Caki2 (cell line): ENCODE measurements at places on chromosomes 16 and 17.

GRCh38 chr16:23182206-23182678 lies 303 bp upstream of the SCNN1G start:
- peak; percentile 57 for DNase-seq

GRCh38 chr17:35022536-35023063 lies 40.9 kb downstream of the RFFL start:
- peak; percentile 89 for DNase-seq

- peak; percentile 28 for DNase-seq
These were observed 198.0 kb upstream of the MPHOSPH6 start for GRCh38 chr16:82368041-82368440.

- DNase-seq: peak; percentile 61
These were observed 80.9 kb upstream of the CREBBP start for GRCh38 chr16:3961449-3961849.

- DNase-seq: no peak
These were observed 142.8 kb downstream of the WWOX start for GRCh38 chr16:78242239-78242630.

DNA sequence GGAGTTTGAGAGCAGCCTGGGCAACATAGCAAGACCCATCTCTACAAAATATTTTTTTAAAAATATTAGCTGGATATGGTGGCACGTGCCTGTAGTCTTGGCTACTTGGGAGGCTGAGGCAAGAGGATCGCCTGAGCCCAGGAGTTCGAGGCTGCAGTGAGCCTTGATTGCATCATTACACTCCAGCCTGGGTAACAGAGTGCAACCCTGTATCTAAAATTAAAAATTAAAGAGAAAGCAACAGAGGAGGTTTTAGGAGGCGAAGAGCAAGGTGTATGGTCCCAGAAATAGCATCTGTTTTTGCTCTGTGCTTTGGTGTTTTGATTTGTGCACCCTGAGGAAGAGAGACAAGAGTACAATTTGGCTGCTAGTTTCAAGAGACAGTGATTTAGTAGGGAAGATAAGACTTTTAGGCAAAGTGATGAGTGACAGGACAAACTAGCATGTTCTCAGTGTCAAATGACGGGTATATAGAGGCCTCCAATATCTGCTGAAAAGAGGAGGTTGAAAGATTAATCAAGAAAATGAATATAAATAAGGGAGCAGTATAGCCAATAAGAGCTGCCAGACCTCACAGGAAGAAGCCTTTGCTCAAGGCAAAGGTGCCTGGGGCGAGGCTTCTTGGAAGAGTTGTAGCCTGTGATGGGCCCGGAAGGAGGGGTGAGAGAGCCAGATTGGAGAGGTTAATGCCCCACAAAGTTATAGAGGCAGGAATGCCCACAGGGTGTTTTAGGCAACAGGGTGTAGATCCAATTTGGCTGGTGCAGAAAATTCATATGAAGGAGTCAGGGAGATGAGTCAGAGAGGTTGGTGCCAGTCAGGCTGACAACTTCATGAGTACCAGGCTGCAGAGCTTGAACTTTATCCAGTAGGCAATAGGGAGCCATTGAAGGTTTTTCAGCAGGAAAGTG lies 11.4 kb downstream of the HLF start:
- no peak for DNase-seq

DNA sequence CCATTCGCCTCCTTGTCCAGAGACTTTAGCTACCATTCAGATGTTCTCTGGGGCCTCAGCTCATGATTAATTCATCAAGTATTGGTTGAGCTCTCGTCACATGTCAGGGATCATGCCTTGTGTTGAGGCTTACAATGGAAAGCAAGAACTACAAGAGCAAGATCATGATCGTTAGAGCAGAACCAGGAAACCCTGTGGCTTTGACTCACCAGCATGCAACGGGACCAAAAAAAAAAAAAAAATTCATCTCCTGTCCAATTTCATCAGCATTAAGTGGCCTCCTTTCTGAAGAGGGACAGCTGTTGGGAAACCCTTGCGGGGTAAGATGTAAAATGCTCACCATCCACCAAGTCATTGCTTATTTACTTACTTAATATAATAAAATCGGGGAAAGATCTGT lies 12.1 kb upstream of the USP10 start:
- peak; percentile 92 for DNase-seq

- DNase-seq: no peak
These were observed 388.5 kb downstream of the CNTNAP4 start for GRCh38 chr16:76665571-76666275.

DNA sequence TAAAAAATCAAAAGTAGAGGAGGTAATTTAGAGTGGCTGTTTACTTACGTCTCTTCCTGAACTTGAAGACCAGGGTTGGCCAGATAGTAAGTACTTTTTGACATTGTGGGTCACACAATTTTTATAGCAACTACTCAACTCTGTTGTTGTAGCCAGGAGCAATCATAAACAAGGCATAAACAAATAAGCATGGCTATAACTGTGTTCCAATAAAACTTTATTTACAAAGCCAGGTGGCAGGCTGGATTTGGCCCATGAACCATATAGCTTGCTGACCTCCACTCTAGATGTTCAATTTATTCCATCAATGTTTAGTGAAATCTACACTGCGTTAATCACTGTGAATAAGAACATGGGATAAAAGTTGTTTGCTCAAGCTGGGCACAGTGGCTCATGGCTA lies 500.4 kb upstream of the ERCC4 start:
- DNase-seq: no peak

DNA sequence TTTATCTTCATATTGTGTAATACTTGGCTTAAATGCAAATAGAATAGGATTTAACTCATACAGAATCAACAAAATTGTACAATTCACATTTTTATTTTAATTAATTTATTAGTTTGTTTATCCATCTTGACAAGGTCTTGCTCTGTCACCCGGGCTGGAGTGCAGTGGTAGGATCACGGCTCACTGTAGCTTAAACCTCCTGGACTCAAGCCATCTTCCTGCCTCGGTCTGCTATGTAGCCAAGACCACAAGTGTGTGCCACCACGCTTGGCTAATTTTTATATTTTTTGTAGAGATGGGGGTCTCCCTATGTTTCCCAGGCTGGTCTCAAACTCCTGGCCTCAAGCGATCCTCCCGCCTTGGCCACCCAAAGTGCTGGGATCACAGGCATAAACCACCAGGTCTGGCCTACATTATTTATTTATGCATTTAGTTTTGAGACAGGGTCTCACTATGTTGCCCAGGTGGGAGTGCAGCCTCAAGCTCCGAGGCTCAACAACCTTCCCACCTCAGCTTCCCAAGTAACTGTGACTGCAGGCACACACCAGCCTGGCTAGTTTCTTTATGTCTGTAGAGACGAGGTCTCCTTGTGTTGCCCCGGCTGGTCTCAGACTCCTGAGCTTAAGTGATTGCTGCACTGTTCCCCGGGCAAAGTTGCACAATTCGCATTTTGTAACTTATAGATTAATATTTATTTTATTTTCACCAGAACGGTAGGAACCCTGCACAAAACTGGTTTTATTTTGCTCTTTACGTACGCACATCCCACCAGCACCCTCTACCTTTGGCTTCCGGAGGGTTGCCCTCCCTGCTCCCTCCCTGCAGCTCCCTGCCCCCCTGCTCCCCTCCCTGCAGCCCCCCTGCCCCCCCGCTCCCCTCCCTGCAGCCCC lies 4.9 kb downstream of the DPEP1 start:
- no peak for DNase-seq

- DNase-seq: no peak
These were observed 2.9 kb downstream of the KRT28 start for GRCh38 chr17:40796846-40797245.

DNA sequence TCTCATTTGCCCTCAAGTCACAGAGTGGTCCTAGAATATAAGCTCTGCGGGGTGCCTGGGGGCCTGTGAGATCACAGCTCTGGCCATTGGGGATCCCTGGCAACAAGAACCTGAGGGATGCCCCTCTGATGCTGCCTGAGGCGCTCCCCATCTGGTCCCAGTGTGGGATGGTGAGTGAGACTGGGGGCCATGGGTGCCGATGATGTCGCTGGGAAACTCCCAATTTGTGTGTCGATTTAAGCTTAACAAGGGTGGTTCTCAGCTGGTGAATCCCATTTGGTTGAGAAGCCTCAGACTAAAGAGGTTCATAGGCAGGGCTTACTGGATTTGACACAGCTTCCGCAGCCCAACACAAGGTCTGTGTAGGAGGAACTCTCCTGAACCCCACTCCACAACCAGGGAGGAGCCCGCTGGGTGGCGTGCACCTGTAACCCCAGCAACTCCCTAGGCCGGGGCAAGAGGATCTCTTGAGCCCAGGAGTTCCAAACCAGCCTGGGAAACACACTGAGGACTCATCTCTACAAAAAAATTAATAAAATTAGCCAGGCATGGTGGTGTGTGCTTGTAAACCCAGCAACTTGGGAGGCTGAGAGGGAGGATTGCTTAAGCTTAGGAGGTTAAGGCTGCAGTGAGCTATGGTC lies 63.7 kb upstream of the SIAH1 start:
- DNase-seq: no peak

- DNase-seq: no peak
These were observed 40.8 kb downstream of the METRNL start for GRCh38 chr17:83119987-83120864.

GRCh38 chr17:30235386-30236296 lies at the start of gene SLC6A4:
Gene SLC6A4 (minus strand): TSS chr17:30235697. CDS start chr17:30221958, 13,739 bp downstream.
- DNase-seq: no peak

DNA sequence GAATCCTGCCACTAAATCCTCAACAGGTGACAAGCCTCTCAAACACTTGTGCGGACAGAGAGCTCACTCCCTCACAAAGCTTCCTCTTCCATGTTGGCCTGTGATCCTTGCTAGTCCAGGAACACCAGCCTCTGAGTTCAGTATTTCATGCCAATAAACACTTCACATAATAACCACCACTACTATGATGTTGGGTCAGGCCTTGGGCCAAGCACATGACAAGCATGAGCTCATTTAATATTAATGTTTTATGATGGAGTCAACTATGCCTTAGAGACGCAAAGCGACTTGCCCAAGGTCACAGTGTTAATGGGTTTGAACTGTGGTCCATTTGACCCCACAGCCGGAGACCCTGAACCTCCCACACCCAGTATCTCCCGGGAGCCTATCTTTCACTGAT lies 129.1 kb downstream of the GAS7 start:
- DNase-seq: no peak
